ENCODE measurements at places on chromosomes 4 and X.

GRCh38 chr4:102338405-102338804, 6.9 kb downstream of the SLC39A8 start:
- no peak for DNase-seq

GRCh38 chrX:153651540-153652079, 4.6 kb downstream of the DUSP9 start:
- DNase-seq, result no peak

GRCh38 chr4:8402640-8403039, 37.9 kb downstream of the ACOX3 start:
- no peak for DNase-seq

- DNase-seq, result no peak
These were observed 59.3 kb downstream of the MAD2L1 start for GRCh38 chr4:120007191-120007871.

DNA sequence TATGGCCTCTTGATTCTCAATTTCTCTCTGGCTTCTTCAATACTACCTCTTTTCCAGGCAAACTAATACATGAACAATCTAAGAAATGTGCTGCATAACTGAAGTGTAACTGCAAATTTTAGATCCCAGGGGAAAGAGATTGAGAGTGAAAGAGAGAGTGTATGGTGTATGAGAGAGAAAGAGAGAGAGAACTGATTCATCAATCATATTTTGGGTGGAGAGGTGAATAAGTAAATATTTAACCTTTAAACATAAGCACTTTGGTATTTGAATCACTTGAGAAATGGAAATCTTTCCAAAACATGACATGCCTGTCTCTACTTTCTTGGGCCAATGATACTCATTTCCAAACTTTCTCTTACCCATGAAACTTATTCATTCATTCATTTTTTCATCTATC, 147.2 kb upstream of the DIPK2B start:
- no peak for DNase-seq

DNA sequence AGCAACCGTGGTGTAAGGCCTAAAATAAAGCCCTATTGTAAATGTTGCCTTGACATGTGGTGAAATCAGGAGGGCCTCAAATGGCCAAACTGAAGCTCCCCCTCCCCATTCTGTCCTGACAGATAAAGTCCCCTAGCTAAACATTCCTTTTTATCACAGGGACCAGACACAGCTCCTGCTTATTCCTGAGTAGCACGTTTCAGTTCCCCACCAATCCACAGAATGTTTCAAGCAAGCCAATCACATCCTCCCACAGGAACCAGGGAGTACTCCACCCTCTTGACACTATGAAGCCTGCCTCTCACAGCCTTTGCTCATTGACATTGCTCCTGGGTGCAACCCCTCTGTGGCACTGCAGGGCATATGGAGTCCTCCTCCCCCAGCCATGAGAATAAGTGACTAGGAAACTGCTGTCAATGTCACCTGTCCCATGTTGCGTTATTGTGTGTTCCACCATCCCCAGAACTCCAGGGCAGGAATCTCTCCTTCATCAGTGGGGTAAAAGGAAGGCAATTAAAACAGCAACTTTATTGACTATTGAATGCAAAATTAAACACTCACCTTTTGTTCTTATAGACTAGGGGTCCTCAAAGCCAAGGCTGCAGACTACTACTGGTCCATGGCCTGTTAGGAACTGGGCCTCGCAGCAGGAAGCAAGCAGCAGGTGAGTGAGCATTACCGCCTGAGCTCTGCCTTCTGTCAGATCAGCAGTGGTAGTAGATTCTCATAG, 128.1 kb downstream of the COL25A1 start:
- no peak for DNase-seq

DNA sequence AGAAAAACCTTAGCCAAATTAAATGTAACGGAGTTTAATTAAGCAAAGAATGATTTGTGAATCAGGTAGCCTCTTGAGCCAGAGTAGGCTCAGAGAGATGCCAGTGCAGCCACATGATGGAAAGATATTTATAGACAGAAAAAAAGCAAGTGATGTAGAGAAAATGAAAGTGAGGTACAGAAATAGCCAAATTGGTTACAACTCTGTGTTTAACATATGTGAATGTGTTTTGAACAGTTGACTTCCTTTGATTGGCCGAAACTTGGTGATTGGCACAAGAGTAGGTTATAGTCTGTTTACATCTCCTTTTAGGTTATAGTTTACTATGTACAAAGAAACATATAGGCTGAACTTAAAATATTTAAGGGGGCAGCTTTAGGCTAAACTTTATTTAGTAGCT, 459.9 kb upstream of the BOD1L1 start:
- DNase-seq, result no peak

GRCh38 chrX:11558972-11559371, 106.7 kb downstream of the ARHGAP6 start:
- DNase-seq, result peak; percentile 32

GRCh38 chrX:112832481-112833095, 8.0 kb downstream of the AMOT start:
- no peak for DNase-seq

DNA sequence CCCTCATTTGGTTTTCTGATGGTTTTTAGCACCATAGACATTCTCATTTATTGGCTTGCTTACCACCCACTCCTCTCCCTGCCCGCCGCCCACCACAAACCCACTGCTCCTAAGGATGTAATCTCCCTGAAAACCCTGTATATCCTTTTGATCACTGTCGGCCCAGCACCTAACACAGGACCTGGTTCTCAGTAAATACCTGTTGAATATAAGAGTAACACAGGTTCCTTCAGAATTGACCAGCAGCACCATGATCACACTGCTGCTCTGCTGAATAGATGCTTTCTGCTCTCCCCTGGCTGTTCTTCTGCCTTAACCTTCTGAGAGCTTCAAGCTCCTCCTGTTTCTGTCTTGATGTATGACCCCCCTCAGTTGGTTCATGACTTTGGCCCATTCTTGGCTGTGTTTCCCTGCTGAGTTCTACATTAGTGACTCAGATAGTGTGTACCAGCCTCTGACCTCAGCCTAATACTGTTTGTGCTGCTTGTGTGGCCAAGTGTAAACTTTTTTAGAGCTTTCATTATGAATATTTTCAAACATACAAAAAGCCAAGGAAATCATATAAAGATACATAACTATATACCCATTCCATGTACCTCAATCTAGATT, 265.3 kb downstream of the FRMPD4 start:
- DNase-seq, result no peak

DNA sequence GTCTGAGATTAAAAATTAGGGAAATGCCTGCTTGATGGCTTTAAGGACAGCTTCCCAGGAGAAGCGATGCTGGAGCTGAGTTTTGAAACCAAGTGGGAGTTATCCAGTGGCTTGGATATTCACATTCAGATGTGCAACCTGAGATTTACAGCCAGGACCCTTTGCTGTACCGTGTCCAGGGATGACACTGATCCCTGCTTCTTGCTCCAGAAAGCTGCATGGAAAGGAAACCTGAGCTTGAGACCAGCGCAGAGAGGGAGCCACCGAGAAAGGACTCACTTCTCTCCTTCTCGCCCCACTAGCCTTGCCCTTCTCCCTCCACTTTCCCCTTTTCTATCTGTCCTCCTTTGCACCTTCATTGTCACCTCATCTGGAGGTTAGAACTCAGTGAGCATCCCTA, 254.5 kb upstream of the PPARGC1A start:
- DNase-seq, result no peak

DNA sequence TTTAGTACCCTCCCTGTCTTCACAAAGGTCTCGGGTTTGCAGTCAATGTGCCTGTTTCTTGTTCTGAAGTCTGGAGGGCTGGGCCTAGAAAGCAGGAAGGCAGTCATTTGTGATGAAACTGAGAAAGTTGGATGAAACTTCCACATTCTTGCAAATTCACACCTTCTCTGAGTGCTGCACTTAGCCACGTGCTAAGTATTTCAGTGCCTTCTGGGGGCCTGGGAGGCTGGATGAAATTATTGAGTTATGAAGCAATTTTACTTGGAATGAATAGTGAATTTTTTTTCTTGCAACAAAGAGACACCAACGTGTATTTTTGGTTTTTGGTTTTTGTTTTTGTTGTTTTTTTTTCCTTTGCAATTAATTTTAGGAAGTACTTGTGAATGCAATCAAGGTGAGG, 71.2 kb downstream of the MSX1 start:
- DNase-seq, result no peak

DNA sequence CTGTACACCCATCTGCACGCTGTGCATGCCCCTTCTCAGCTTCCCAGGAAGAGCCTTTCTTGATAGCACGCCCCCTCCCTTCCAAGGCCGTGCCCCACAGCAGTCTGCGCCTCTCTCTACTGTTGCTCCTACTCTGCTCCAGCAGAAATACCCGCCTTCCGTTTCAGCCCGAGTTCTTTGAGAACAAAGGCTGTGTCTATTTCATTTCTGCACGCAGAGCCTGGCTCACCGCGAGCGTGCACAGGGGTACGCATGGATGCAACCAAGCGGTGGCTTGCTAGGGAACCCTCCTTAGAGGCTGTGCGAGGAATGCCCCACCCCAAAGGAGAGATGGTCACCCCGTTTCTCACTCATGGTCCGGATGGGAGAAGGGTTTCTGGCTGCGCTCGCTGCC, 485 bp downstream of the AADAT start:
- DNase-seq, result no peak

DNA sequence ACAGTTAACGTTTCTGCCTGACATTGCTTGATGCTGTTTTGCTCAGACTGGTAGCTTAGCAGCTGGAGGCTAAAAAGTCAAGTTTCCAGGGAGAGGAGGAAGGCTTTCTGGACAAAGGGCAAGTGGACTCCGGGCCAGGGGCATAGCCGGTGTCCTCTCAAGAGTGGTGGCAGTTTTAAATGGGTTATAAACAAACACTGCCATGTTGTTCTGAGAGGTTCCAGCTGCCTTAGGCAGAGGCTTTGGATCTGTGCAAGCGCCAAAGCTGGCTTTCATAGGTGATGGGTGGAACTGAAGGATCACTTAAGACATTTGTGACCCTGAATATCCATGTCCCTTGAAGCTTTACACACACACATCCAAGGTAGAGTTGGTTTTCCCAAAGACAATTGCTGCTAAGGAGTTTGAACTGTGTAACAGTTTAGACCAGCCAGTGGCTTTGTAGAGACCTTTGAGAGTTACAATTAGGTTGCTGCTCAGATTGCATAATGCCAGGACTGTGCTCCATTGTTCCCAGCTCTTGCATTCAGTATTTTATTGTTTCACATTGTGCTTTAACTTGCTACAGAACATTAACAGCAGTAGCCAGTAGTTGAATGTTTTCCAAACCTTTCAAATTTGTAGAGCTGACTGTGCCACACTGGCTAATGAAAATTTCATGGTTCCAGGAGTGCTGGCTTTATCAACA, 54.1 kb upstream of the AP1S2 start:
- DNase-seq, result no peak

DNA sequence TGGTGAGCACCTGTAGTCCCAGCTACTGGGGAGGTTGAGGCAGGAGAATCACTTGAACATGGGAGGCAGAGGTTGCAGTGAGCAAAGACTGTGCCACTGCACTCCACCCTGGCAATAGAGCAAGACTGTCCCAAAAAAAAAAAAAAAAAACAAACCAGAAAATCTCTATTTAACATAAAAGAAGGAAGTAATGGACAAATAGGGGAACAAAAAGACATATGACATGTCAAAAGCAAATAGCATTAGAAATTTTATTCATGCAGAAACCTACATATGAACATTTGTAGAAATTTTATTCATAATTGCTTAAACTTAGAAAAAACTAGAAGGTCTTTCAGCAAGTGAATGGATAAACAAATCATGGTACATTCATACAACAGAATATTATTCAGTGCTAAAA, 97.1 kb upstream of the SH3RF1 start:
- DNase-seq, result no peak

- DNase-seq, result no peak
These were observed 71.4 kb downstream of the RGS12 start for GRCh38 chr4:3364199-3364598.

DNA sequence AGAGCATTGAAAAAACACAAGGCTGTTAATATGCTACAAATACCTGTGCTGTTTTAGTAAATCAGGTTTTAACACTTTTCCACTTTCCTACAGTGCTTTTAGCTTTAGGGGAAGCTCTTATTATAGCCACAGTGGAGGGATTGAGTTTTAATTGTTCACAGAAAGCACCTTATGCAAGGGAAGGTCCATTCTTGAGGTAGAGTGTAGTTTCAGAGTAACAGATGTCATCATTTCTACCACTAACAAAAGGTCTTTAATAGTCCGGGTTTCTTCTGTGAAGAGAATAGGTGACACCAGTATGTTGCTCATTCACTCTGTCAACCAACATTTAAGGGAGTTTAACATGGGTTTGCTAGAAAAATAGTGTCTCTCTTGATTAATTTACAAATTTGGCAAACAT, 104.4 kb downstream of the STIM2 start:
- no peak for DNase-seq

DNA sequence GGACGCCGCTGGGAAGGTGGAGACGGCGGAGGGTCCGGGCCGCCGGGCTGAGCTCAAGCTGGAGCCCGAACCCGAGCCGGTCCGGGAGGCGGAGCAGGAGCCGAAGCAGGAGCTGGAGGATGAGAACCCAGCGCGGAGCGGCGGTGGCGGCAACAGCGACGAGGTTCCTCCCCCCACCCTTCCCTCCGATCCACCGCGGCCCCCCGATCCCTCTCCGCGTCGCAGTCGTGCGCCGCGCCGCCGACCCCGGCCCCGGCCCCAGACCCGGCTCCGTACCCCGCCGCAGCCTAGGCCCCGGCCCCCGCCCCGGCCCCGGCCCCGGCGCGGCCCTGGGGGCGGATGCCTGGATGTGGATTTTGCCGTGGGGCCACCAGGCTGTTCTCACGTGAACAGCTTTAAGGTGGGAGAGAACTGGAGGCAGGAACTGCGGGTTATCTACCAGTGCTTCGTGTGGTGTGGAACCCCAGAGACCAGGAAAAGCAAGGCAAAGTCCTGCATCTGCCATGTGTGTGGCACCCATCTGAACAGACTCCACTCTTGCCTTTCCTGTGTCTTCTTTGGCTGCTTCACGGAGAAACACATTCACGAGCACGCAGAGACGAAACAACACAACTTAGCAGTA, 483 bp downstream of the USP27X start:
- no peak for DNase-seq

- DNase-seq, result no peak
These were observed 313.2 kb downstream of the ANTXR2 start for GRCh38 chr4:79759793-79760192.

DNA sequence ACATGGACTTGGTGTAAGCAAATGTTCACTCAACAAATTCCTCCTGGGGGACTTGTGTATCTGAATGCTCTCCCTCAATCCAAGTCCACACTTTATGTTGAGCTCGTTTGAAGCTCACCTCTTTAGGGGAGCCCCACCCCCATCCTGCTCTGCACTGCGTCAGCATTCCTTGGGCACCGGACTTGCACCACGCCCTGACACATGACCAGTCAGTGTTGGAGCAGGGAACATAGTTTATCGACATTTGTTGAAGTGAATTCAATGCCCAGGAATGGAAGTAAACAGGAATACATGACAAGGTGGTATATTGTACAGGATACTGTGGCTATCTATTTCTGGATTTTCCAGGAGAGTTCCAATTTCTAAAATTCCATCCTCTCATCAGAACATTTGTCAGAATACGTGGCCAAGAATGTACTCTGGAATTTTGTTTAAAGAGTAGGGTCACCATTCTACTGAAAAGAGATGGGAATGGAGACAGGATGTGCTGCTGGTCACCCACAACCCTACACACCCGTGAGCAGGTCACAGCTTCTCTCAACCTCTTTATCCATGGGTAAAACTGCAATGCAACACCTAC, 60.0 kb upstream of the LNX1 start:
- DNase-seq, result no peak
